ENCODE measurements at places on chromosomes 7 and 10.

DNA sequence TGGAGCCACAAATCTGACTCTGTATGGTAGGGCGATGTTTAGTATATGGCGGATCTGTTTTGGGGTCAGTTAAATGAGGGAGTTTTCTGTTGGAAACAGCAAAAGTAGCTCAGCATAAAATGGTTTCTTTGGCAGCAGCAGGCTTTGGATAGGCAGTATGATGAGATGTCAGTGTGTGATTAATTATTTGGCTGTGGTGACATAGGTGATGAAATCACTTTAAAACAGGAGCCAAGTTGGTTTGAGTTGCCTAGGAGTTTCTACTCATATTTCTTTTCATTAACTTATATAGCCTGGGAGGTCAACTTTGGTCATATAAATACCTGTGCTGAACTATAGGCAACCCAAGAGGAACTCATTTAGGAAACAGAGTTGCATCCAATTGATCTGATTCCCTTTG lies 291.2 kb downstream of the LRMDA start:
- no peak for DNase-seq

- no peak for DNase-seq
These were observed 83.0 kb upstream of the ADRB1 start for GRCh38 chr10:113960617-113961181.

GRCh38 chr10:30387646-30388243 lies 38.7 kb upstream of the MTPAP start:
- DNase-seq, result no peak

DNA sequence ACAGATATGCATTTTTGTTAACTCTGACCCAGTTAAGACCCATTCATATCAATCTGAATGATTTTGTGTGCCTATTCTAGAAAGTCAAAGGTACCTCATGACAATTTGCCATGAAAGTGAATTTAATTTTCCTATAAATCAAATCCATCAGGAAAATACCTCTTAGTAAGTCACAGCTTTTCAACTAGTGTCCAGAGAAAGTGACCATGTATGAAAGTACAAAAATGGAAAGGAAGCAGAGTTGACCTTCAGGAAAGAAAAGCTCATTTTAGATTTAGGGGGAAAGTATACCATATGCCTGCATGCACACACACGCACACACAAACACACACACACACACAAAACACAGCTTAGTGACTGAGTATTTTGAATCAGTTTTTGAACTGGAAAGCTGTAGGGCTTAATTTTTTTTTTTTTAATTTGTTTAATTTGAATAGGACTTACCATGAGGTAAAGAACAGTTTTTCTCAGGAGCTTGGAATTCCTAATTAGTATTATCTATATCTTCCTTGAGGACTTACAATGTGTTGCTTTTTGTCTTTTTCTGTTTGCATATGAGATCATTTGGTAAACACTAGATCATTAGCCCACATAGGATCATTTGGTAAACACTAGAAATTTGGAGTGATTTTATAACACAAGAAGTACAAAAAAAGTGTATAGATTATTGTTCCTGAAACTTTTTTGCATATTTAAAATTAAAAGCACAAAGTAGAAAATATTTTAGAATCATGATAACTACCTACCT lies 61.6 kb downstream of the ZNF277 start:
- no peak for DNase-seq

DNA sequence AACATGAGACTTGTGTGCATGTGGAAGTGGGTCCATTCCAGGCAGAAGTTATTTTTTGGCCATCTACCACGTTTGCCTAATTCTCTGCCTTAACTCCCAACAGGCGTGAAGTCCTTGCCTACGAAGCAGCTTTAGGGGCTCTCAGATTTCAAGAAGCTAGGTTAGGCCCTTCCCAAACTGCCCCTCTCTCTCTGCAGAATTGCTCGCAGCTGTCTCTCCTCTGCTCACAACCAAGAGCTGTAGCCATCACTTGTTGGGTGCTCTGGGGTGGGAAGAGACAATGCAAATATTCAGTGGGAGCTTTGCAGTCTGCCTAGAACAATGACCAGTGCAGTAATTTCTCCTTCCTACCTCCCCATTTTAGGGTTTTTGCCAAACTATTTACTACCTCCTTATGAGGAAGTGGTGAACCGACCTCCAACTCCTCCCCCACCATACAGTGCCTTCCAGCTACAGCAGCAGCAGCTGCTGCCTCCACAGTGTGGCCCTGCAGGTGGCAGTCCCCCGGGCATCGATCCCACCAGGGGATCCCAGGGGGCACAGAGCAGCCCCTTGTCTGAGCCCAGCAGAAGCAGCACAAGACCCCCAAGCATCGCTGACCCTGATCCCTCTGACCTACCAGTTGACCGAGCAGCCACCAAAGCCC lies 24.9 kb downstream of the CYP17A1 start:
- DNase-seq, result no peak

DNA sequence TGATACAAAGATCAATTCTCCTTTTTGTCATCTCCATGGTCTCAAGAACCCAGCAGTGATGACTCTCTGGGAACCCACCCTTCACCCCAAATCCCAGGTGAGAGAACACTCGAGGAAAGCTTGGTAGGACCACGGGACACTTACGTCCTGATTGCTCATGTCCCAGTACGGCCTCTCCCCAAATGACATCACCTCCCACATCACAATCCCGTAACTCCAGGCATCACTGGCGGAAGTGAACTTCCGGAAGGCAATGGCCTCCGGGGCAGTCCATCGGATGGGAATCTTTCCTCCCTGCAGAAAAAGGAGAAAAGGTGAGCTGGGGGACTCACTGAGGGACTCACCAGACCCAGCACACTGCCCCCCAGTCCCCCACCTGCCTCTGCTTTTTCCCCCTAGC lies 21.0 kb downstream of the EPHB4 start:
- DNase-seq, result no peak

- no peak for DNase-seq
These were observed 68.2 kb downstream of the DNAJB6 start for GRCh38 chr7:157404845-157405481.

DNA sequence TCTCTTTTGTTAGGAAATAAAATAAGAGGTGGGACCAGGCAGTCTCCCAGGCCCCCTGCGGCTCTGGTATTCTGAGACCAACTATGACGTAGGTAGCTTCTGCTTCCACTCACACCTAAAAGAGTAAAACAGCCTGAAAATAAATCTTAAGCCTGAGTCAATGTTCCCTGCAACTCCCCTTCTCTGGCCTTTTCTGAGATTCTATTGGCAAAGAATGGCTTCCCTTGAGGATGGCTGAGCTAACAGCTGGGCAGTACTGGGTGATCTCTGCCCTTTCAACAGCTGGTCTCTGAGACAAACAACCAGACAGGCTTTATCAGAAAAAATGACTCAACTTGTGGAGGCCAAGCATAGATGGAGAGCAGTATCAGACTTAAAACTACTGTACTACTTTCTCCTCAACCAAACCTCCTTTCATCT lies 58.7 kb downstream of the CREB3L2 start:
- no peak for DNase-seq

DNA sequence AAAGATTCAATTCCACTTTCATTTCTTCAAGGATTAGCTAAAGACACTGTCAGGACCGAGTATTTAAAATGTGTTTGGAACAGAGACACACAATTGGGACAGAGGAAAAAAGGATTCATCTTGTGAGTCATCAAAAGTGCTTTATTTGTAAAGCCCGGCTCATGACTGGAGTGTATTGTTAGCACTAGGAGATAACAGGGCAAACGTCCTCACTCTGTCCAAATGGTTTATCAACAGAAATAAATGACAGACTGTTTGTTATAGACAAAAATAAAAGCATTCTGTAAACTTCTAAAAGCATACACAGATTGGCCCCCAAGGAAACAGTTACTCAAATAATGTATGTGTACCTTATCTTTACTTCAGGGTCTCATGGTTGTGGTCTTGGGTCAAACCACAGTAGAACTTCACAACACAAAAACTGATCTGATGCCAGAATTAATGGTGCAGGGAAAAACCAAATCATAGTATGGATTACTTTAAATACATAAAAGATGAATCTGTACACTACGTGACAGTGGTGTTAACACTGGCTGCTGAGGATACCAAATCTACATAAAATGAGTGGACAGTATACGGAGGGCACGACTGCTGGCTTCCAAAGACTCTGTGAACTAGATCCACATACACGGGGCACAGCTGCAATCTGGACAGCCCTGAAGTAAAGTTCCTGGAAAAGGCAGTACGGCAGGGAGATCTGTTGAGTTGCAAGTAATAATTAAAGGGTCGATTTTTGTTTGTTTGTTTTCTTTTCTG lies 179.4 kb downstream of the PIP4K2A start:
- no peak for DNase-seq

All from right lung (tissue), 10 donors.